Activated naive CD8-positive, alpha-beta T cell treated with anti-CD3 and anti-CD28 coated beads, Interleukin-2, amount 10 ng/mL, durations not matched to agents 7 days and 5 days (primary cell): ENCODE measurements at places on chromosomes 7 and 10.
A peak's percentile ranks its signal among the peaks of the same experiment; 100 is the strongest.

- H3K36me3 ChIP-seq, result no peaks in the 10 kb centered on the region
- H3K4me1 ChIP-seq, result no peaks in the 10 kb centered on the region
Observed at GRCh38 chr10:116772909-116773705, 30.7 kb upstream of the HSPA12A start.

DNA sequence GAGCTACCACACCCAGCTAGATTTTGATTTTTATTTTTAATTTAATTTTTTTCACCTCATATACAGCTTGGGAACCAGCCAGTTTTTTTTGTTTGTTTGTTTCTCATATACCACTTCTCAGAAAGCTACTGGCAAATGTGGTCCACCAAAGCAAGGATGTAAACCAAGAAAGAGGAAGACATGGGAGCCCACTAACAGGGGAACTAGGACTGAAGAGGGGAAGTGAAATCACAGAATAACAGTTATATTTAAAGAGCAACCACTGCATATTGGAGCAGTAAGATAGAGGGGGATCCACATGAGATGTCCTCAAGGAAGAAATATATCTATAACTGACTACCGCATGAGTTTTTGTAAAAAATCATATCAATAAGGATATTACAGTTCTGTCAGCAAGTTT lies 10.5 kb downstream of the CPVL start:
- no peak for DNase-seq
- no peak overlapping the region for H3K4me3 ChIP-seq
- peaks cover 27% of the 10 kb centered on the region for H3K27me3 ChIP-seq
- no peaks in the 10 kb centered on the region for H3K4me1 ChIP-seq
- H3K36me3 ChIP-seq, result no peaks in the 10 kb centered on the region
- no peak overlapping the region for H3K27ac ChIP-seq

DNA sequence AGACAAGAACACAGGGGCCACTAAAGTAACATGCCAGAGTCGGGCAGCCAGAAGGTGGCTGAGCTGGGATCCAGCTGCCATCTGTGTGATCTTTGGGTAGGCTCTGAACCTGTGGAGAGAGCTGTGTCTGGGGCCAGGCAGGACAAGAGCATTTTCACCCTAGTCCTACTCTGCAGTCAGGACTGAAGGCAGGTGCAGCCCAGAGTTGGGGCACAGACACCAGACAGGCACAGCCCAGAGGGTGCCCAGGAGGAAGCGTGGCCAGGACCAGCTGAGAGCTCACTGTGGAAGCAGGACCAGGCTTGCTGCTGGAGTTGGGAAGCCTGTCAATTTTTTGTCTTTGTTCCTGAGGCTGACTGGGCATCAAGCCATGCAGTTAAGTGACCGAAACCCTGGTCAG lies 113.6 kb downstream of the ADCY1 start:
- no peak overlapping the region for H3K27ac ChIP-seq
- DNase-seq, result no peak
- no peaks in the 10 kb centered on the region for H3K36me3 ChIP-seq
- peaks cover 6% of the 10 kb centered on the region for H3K4me1 ChIP-seq
- H3K27me3 ChIP-seq, result peaks cover 1% of the 10 kb centered on the region

- no peak overlapping the region for H3K4me3 ChIP-seq
- peaks cover 74% of the 10 kb centered on the region for H3K27me3 ChIP-seq
- peaks cover 16% of the 10 kb centered on the region for H3K4me1 ChIP-seq
- H3K36me3 ChIP-seq, result no peaks in the 10 kb centered on the region
- H3K27ac ChIP-seq, result no peak overlapping the region
Observed at GRCh38 chr7:155810770-155811559, 1.3 kb downstream of the SHH start.

GRCh38 chr7:24349339-24349738 lies 65.3 kb downstream of the NPY start:
- H3K4me3 ChIP-seq, result no peak overlapping the region
- no peak for DNase-seq
- H3K4me1 ChIP-seq, result no peaks in the 10 kb centered on the region
- H3K27ac ChIP-seq, result no peak overlapping the region
- peaks cover 6% of the 10 kb centered on the region for H3K27me3 ChIP-seq

- DNase-seq, result no peak
- no peak overlapping the region for H3K4me3 ChIP-seq
- H3K27me3 ChIP-seq, result no peaks in the 10 kb centered on the region
- H3K27ac ChIP-seq, result no peak overlapping the region
- peaks cover 23% of the 10 kb centered on the region for H3K4me1 ChIP-seq
Observed at GRCh38 chr7:2517026-2517425, 2.5 kb upstream of the LFNG start.

GRCh38 chr7:66110856-66111255 lies 3.8 kb upstream of the CRCP start:
- peaks cover 6% of the 10 kb centered on the region for H3K36me3 ChIP-seq
- H3K4me3 ChIP-seq, result no peak overlapping the region

- H3K4me1 ChIP-seq, result peaks cover 61% of the 10 kb centered on the region
- H3K4me3 ChIP-seq, result no peak overlapping the region
- H3K27ac ChIP-seq, result no peak overlapping the region
- DNase-seq, result no peak
- H3K27me3 ChIP-seq, result no peaks in the 10 kb centered on the region
Observed at GRCh38 chr10:22690158-22690557, 24.2 kb downstream of the PIP4K2A start.

- H3K4me3 ChIP-seq, result no peak overlapping the region
- no peak for DNase-seq
- peaks cover 17% of the 10 kb centered on the region for H3K27me3 ChIP-seq
- no peaks in the 10 kb centered on the region for H3K36me3 ChIP-seq
Observed at GRCh38 chr10:44398271-44398670, 13.4 kb upstream of the CXCL12 start.

GRCh38 chr7:80460857-80461256 lies 51.0 kb downstream of the GNAT3 start:
- peaks cover 6% of the 10 kb centered on the region for H3K27me3 ChIP-seq
- no peak for DNase-seq
- no peaks in the 10 kb centered on the region for H3K4me1 ChIP-seq
- H3K27ac ChIP-seq, result no peak overlapping the region
- H3K36me3 ChIP-seq, result no peaks in the 10 kb centered on the region

DNA sequence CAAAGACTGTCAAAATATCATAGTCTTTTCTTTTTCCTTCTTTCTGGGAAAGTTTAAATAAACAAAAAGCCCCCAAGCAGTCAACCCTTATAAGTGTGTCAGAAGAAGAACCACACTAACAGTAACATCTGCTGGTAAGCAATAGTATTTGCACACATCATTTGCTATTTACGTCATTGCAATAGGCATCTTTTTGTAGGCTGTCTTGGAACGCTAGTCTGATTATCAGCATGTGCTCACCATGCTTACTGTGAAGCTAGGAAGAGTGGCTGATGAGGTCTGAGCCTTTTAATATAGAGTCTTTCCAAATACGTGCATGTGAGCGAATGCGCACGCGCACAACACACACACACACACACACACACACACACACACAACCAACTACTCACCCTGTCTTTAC lies 599.0 kb upstream of the TPK1 start:
- no peaks in the 10 kb centered on the region for H3K27me3 ChIP-seq
- no peak overlapping the region for H3K4me3 ChIP-seq
- DNase-seq, result no peak
- H3K4me1 ChIP-seq, result no peaks in the 10 kb centered on the region
- H3K36me3 ChIP-seq, result no peaks in the 10 kb centered on the region

- H3K27ac ChIP-seq, result peak overlapping the region; percentile 83
- H3K27me3 ChIP-seq, result no peaks in the 10 kb centered on the region
- peaks cover 13% of the 10 kb centered on the region for H3K36me3 ChIP-seq
- no peak for DNase-seq
- H3K4me3 ChIP-seq, result peak overlapping the region; percentile 94
- H3K4me1 ChIP-seq, result peaks cover 51% of the 10 kb centered on the region
Observed at GRCh38 chr10:59905066-59905730, 1.2 kb downstream of the CCDC6 start.

DNA sequence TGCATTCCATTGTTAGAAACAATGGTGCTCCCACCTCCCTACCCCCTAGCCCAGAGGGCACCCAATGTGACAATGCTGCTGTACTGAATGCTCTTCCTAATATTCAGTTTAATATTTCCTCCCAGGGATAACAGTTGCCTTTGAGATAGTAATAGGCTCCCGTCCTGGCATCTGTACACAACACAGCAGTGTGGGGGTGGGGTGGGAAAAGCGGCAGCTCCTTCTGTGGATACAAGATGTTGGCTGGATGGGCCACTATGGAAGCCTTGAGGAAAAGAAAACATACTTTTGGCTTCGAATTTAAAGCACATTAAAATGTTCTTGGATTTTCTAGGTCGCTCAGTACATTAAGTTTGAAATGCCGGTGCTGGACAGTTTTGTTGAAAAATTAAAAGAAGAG lies 9.2 kb upstream of the ZNF22 start:
- no peak overlapping the region for H3K4me3 ChIP-seq
- H3K27ac ChIP-seq, result no peak overlapping the region
- H3K36me3 ChIP-seq, result no peaks in the 10 kb centered on the region
- no peak for DNase-seq

DNA sequence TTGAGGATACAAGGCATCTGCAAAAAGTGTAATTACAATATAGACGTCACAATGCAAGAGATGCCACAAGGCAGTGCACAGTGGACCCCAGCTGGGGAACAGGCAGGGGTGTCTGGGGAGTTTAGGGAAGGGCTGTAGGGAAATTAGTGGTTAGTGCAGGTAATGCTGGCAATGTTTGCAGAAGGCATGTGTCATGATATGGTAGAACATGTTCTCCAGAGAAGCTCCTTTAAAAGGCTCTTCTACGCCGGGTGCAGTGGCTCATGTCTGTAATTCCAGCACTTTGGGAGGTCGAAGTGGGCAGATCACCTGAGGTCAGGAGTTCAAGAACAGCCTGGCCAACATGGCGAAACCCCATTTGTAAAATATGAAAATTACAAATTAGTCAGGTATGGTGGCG lies 98.0 kb downstream of the JCAD start:
- no peak overlapping the region for H3K4me3 ChIP-seq
- no peak overlapping the region for H3K27ac ChIP-seq
- no peaks in the 10 kb centered on the region for H3K4me1 ChIP-seq

DNA sequence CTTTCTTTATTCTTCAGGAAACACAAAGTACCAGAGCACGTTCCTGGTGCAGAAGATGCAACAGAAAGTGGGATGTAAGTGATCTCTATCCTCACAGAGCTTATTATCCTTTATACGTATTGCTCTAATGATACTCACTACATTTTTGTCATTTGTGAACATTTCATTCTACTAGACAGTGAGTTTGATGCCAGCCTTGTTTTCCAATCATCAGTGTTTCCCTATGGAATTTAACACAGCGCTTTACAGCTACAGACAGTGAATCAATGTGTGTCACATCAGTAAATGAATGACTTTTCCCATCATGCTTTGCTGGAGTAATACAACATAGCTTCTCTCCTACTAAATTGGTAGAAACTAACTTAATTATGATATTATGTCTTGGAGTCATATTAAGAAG lies 175.5 kb downstream of the SDHAF3 start:
- no peaks in the 10 kb centered on the region for H3K36me3 ChIP-seq
- no peak for DNase-seq
- no peak overlapping the region for H3K27ac ChIP-seq
- H3K27me3 ChIP-seq, result peaks cover 7% of the 10 kb centered on the region
- H3K4me3 ChIP-seq, result no peak overlapping the region

- H3K4me3 ChIP-seq, result no peak overlapping the region
- peaks cover 3% of the 10 kb centered on the region for H3K27me3 ChIP-seq
- H3K36me3 ChIP-seq, result peaks cover 2% of the 10 kb centered on the region
- no peak overlapping the region for H3K27ac ChIP-seq
Observed at GRCh38 chr7:106610996-106611886, 49.7 kb downstream of the CCDC71L start.

DNA sequence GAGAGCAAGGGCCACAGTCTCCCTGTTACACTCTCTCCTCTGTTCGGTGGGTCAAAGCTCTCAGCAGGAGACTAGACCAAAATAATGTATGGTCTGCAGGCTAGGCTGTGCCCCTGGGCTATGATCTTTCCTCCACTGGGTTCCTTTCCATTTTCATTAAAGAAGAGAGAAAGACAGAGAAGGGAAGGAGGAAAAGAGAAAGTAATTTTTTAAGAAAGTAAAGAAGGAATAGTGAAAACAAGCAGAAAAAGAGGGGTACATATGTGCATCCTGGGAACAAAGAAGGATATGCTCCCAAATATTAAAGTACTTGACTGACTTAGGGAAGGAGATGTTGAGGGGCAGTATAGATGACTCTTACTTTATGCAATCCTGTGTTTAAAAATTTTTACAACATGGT lies 33.6 kb upstream of the PIK3AP1 start:
- H3K4me1 ChIP-seq, result peaks cover 8% of the 10 kb centered on the region
- no peaks in the 10 kb centered on the region for H3K36me3 ChIP-seq
- peaks cover 14% of the 10 kb centered on the region for H3K27me3 ChIP-seq
- no peak overlapping the region for H3K27ac ChIP-seq

GRCh38 chr10:35555962-35556930 lies 48.9 kb upstream of the GJD4 start:
- no peak overlapping the region for H3K4me3 ChIP-seq
- peaks cover 4% of the 10 kb centered on the region for H3K4me1 ChIP-seq
- no peak for DNase-seq
- no peak overlapping the region for H3K27ac ChIP-seq
- H3K36me3 ChIP-seq, result peaks cover 6% of the 10 kb centered on the region

- H3K27ac ChIP-seq, result no peak overlapping the region
- H3K4me1 ChIP-seq, result peaks cover 13% of the 10 kb centered on the region
- H3K36me3 ChIP-seq, result no peaks in the 10 kb centered on the region
- no peak overlapping the region for H3K4me3 ChIP-seq
Observed at GRCh38 chr7:104861729-104862390, 152.1 kb upstream of the KMT2E start.

- no peak for DNase-seq
- no peaks in the 10 kb centered on the region for H3K27me3 ChIP-seq
- H3K36me3 ChIP-seq, result no peaks in the 10 kb centered on the region
- H3K4me1 ChIP-seq, result no peaks in the 10 kb centered on the region
- no peak overlapping the region for H3K4me3 ChIP-seq
Observed at GRCh38 chr7:144854839-144855424, 19.1 kb upstream of the TPK1 start.
